Natural killer cell treated with Interleukin-12 subunit alpha and Interleukin-12 subunit beta and Interleukin-15 and Interleukin-18, amount 100 ng/mL, for 72 hours (primary cell): ENCODE measurements at places on chromosomes 16 and 17.

GRCh38 chr17:80169784-80170500, at the start of gene CARD14:
Gene CARD14, plus strand, starts transcription at chr17:80170030. Its CDS starts 11,409 bp downstream, at chr17:80181439.
- DNase-seq = no peak

- no peak for DNase-seq
These were observed 9.5 kb downstream of the PROCA1 start for GRCh38 chr17:28702026-28702751.

DNA sequence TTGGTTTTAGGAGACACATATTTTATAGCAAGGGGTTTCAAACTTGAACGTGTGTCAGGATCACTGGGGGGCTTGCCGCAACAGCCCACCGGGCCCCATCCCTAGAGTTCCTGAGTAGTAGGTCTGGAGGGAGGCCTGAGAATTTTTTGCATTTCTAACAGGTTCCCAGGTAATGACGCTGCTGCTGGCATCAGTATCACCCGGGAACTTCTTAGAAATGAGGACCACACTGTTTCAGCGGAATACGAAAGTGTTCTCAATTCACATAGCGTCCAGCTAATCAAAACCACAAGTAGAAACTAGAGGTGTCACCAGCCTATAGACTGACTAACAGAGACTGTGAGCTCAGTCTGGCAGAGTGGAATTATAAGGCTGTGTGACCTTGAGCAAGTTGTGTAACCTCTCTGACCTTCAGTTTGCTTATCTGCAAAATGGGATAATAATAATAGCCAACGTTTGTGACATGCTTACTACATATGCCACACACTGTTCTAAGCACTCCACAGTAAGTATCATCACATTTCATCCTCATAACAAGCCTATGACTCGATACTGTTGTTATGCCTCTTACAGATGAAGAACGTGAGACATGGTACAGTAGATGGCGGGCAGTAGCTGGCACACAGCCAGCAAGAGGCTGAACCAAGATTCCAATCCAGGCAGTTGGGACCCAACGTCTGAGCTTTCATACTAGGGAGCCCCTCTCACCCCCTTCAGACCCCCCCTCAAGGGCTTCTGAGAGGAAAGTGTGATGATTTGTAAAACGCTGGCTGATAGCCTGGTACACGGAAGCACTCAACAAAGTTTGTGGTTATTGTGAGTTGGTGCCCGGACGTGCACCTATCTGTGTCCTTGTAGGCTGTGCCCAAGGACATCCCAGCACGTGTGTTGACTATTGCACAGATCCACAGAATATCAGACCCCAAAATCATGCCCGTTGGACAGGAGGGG, 4.6 kb upstream of the ICAM2 start:
- DNase-seq = peak; percentile 79

DNA sequence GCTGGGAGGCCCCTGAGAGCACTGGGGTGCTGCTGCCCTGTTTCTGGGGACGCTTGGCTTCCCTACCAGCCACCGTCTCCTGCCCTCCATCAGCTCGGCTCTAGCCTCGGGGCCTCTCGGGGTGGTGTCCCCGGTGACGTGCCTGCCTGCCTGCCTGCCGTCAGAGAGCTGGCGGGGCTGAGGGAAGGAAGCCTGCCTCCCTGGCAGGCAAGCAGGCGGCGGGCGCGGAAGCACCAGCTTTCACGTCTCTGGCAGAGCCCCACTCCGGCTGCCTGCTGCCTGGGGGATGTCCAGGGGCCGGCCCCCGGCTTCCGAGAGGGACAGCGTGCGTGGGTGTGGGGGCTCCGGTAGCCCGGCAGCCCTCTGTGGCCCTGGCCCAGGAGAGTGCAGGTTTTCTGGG, 9.3 kb downstream of the CENPX start:
- DNase-seq = no peak
